NCI-H2081 treated with DMSO at 0.1 percent for 48 hours (cell line): ENCODE measurements at places on chromosomes 7 and 10.

- no peak for DNase-seq
These were observed 43.5 kb upstream of the MSRB2 start for GRCh38 chr10:23051855-23052331.

- no peak for DNase-seq
These were observed 154.3 kb downstream of the ZNF365 start for GRCh38 chr10:62528441-62528840.

DNA sequence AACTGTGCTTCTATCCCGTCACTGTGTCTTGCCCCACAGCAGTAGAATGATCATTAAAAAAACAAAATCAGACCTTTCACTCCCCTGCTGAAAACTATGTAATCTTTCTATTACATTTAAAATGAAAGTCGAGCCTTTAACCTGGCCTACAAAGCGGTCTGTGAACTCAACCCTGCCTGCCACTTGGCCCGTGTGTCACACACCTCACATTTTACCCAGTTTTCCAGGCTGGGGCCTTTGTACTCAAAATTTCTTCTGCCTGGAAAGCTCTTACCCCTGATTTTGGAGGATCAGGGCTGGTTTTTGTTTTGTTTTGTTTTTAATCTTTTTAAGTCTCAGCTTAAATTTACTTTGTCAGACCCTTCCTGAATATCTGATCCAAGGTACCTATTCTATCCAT, 82.1 kb downstream of the UBE2H start:
- DNase-seq = no peak

- no peak for DNase-seq
These were observed 96.4 kb downstream of the FGFR2 start for GRCh38 chr10:121501796-121502195.

- DNase-seq = no peak
These were observed 29.7 kb upstream of the INMT start for GRCh38 chr7:30722187-30722586.

DNA sequence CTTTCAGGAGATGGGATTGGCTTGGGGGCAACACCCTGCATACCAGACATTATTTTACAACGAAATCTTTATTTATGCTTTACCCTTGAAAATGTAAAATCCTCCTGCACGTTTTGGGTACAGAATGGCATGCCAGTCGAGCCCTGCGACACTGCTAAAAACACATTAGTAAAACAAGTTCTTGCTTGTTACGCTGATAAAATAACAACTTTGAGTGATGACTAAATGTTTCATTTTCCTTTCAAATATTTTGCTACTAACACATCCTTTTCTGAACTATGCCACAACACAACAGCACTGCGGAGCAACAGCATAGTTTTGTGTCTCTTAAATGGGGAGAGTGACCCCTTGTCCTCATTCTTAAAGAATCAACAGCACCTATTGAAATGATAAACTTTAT, 76.0 kb upstream of the SEMA3D start:
- no peak for DNase-seq

DNA sequence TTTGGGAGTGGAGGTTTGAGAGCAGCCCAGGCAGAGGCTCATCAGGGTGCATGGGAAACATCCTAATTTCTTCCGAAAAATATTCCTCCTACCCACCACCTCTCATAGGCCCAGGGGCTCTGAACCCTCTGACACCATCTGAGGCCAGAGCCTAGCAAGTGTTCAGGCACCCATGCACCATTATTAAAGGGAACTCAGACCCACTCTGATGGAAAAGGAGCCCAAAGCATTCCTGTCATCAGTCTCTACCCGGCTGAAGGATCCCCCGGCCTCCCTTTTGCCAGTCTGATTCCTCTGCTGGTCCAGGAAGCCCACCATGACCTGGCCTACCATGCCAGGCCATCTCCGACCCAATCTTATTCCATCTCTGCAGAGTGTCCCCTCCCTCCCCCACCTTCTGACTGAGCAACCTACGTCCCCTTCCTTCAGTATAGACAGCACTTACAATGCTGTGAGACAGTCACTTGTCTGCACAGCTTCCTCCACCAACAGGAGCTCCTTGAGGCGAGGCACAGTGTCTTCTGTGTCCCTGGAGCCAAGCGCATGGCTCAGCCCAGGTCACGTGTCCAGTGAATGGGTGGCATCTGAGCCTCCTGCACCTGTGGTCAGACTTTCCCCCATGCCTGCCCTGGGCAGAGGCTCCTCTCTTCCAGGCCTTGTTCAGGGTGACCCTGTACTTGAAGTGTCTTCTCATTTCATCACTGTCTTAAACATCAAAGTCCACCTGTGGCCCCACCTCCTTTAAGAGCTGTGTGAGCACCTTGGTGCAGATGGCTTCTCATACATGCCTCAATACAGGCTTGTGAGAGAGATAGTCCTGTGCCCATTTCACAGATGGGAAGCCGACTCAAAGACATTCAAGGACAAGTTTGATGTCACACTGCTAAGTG, 889 bp upstream of the GPR15LG start:
- DNase-seq = no peak

GRCh38 chr7:157560258-157560654, 223.5 kb downstream of the DNAJB6 start:
- no peak for DNase-seq

DNA sequence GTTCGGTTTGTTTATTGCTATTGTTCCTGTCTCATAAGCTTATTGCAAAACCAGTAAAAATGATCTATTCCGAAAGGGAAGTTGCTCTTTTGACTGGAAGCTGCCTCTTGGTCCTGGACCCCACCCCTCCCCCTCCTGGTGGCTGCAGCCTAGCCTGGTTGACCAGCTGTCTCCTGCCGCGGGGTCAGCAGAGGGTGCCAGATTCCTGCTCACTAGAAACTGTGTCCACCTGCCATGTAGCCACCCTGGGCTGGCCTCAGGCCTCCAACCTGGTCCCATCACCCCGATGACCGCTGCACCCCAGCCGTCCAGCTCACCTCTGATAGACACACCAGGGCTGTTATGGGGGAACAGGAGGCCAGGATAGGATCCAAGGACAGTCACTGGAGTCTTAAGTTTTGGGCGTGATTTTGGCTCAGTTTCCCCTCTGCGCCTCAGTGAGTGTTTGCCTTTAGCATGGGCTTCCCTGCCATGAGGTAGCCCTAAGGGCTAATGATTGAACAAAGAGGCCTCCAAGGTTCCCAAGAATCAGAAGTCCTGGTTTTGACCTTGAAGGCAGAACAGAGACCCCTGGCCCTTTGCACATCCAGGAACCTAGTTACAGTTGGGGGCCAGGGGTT, 32.9 kb upstream of the SLF2 start:
- no peak for DNase-seq

DNA sequence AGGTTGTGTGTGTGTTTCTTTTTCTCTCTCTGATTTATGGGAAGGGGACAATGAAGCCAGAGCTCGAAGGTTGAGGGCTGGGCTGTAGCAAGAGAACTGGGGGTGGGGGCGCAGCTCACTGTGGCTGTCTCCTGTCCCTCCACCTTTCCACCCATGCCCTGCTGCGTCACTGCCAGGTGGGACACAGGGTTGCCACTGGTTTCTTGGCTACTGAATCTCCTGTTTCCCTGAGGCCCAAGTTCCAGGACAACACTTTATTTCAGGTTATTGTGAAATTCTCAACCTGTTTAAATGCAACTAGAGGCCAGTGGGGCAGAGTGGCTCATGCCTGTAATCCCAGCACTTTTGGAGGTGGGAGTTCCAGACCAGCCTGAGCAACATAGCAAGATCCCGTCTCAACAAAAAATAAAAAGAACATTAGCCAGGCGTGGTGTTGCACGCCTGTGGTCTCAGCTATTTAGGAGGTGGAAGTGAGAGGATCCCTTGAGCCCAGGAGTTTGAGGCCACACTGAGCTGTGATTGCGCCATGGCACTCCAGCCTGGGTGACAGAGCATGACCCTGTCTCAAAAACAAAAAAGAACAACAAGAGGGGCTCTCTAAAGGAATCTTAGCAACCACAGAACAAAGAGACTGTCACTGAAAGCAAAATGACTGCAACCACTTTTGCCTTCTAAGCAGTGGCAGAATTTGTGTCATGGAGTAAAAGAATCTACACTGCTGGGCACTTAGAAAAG, 22.6 kb downstream of the TBATA start:
- DNase-seq = no peak

GRCh38 chr10:12875100-12875499, 126.4 kb downstream of the CCDC3 start:
- DNase-seq = no peak

DNA sequence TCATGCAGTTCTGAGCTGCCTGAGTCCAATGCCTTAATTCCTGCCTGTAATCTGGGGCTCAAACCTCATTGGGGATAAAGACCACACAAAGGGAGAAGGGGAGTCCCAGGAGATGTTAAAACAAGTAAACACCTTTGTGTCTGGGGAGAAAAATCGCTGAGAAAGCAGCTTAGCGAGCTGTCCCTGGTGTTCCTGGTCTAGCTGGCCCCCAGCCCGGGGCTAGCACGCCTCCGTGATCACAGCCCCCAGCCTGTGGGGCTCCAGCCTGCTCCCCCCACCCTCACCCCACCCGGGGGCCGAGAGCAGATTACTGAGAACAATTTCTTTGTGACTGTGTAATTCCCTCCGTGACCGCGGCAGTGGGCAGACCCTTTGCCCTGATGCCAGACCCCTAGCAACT, 24.8 kb downstream of the DPCD start:
- DNase-seq = no peak

DNA sequence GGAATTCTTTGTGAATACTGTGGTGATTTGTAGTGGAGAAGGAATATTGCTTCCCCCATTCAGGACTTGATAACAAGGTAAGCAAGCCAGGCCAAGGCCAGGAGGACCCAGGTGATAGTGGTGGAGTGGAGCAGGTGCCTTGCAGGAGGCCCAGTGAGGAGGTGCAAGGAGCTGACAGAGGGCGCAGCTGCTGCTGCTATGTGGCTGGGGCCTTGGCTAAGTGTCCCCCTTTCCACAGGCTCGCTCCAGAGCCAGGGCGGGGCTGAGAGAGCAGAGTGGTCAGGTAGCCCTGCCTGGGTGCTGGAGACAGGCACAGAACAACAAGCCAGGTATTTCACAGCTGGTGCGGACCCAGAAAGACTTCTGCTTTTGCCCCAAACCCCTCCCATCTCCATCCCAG, 162.9 kb downstream of the EGFR start:
- no peak for DNase-seq

DNA sequence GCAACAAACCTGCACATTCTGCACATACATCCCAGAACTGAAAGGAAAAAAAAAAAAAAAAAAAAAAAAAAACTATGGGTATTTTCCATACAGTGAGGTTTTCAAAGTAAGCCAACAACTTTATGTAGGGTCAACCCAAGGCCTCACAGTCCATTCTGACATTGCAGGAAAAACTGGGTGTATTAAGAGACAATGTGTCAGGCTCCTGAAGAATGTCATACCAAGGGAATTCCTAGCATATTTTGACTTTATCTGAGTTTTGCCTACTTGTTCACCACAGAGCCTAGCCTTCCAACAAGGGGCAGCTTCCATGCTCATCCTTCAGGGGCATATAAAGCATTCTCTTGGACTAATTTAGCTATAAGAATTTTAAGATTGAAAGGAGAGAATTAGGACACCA, 368.9 kb downstream of the PLXDC2 start:
- DNase-seq = no peak

GRCh38 chr7:101998029-101998905, 180.8 kb downstream of the CUX1 start:
- no peak for DNase-seq

DNA sequence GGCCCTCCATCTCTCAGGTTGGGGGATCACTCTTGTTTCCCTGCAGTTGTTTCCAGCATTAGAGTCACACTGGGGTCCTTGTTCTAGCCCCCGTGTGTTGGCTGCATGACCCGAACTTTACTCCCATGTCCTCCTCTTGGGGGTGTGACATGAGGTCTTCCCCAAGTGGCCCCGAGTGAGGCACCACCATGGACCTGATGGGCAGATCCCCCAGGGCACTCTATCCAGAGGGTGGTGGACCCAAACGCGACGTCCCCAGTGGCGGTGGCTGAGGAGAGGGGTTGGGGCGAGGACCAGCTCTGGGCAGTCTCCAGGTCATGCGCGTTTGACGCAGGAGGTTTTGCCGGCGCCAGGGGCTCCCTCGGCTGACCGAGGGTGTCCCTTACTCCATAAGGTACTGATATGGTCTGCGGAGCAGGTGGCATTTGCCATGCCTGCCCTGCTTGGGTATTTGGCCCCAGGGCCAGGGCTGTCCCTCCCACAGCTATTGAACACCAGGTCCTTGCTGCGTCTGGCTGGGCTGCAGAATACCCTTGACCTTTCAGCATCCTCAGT, 131.9 kb downstream of the LHPP start:
- no peak for DNase-seq

DNA sequence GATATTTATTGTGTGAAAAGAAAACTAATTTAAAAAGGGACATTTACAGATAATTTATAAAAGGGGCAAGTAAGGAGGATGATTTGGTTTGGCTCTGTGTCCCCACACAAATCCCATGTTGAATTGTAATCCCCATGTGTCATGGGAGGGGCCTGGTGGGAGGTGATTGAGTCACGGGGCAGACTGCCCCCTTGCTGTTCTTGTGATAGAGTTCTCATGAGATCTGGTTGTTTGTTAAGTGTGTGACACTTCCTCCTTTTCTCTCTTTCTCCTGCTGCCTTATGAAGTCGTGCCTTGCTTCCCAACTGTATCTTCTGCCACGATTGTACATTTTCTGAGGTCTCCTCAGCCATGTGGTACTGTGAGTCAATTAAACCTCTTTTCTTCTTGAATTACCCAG, 171.0 kb upstream of the SEMA3E start:
- DNase-seq = no peak

- DNase-seq = no peak
These were observed 704.4 kb upstream of the CELF2 start for GRCh38 chr10:10313149-10313835.

DNA sequence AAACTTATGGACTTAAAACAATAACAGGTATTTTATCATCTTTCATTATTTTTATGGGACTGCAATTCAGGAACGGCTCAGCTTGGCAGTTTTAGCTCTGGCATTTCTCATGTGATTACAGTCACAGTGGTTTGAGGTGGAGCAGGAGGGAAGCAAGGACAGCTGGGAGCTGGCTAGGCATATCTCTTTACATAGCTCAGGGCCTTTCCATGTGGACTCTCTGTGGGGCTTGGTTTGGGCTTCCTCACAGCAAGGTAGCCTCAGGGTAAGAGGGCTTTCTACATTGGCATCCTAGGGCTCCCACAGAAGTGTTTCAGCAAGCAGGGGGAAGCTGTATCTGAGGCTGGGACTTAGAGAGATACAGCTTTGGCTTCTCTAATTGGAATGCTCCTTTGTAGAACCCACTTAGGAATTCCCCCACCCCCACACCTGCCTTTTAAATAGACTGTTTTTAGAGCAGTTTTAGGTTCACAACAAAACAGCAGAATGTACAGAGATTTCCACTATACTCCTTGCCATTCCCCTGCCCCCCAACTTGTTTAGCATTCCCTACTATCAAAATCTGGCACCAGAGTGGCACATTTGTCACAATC, 26.6 kb upstream of the SDHAF3 start:
- no peak for DNase-seq
